ENCODE measurements at places on chromosomes 7 and 10. TPM values are rescaled to one million over a fixed set of nuclear protein-coding genes. Genes with fewer than 3 reads are reported as not detected.

Gene OPALIN
- total RNA-seq: not detected

GRCh38 chr10:73226663-73227062 lies 20.4 kb downstream of the DNAJC9 start:
- DNase-seq: no peak

DNA sequence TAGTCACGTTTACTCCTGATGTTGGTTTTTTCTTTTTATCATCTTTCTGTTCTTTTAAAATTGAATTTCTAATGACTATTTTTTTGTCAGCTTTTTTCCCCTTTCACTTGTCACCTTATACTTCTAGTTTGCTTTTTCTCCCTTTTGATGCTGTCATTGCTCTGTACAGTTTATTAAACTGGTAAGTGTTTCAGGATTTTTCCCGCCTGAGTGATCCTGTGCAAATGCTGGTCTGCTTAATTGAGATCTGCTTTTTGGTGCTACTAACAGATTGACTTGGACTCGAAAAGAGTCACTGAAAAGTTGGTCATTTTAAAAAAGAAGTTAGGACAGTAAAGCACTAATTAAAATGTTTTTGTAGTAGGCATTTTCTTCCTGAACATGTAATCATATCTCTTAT lies 95.2 kb downstream of the PHTF2 start:
- DNase-seq: no peak

DNA sequence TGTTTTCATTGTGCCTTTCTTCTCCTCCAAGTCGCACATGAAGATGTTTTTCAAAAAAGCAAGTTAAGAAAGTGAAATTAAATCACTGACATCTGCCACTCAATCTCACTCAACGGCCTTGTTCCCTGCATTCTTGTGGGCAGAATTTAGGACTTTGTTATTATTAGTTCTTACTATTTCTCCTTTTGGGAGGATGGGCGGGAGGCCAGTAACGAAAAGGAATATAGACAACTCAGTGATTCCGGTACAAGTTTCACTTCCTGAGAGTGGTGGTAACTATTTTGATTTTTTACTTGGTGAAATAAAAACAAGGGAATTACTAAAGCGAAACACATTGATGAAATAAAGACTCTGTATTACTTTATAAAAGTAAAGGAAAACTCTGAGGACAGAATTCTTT lies 231.9 kb upstream of the HABP2 start:
- DNase-seq: no peak

Gene TMEM26
- not detected for total RNA-seq

GRCh38 chr10:73099141-73099540 lies 2.5 kb upstream of the P4HA1 start:
- DNase-seq: no peak

Gene ZC3HAV1L
- total RNA-seq: 7.5 TPM

GRCh38 chr7:1345796-1346755 lies 113.2 kb downstream of the MICALL2 start:
- DNase-seq: no peak

DNA sequence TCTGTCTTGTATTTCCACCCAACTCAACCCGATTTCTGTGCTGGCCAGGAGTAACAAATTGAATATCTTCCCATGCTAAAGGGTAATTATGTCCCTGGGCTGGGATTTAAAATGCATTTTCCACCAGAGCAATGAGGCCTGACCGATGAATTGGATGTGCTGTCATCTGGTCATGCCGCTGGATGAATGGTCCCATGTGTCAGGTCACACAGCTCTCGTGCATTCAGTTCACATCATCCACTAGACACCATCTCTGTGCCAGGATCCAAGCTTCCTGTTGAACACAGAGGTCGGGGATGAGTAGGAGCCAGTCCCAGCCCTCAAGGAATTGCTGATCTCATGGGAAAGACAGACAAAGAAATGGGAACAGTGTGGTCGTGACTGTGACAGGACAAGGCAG lies 200.8 kb downstream of the ADRA2A start:
- no peak for DNase-seq

DNA sequence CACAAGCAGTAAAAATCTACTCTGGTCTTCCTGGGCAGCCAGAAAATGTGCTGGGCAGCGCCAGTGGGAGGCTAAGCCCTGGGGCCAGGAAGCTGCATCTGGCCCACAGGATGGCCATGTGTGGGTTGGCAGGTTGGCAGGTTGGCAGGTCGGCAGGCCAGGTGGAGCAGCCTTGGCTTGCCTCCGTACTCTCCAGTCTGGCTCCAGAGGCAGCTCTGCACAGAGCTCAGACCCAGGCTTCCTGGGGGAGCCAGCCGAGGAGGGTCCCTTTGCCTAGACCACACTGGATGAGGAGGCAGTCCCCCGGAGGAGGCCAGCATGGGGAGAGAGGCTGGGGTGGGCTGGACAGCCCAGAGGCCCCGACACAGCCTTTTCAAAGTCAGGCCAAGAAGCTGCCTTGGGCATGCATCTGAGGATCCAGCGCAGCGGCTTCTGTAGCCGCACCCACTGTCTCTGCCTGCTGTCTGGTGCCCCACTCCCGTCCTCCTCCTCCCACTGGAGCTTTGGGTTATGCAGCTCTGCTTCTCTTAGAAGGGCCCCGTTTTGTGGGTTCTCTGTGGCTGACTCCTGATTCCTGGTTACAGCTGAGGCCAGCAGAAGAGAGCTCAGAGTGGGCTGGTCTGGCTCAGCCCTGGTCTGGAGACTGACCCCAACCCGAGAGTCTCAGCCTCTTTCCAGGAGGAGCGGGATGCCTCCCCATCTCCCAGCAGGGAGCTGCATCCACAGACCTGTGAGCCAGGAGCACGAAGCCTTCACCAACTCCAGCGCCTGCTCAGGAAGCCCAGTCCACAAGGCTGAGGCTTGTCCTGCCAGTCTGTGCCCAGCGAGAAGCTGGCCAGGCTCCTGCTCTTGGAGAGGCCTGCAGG lies 44.6 kb downstream of the CFAP46 start:
- no peak for DNase-seq

GRCh38 chr10:71161425-71161824 lies 50.9 kb upstream of the UNC5B start:
- DNase-seq: no peak

Gene WEE2
- not detected for total RNA-seq
